Activated T-cell treated with anti-CD3 and anti-CD28 coated beads for 1 hour (primary cell): ENCODE measurements at places on chromosomes 13 and 19.

DNA sequence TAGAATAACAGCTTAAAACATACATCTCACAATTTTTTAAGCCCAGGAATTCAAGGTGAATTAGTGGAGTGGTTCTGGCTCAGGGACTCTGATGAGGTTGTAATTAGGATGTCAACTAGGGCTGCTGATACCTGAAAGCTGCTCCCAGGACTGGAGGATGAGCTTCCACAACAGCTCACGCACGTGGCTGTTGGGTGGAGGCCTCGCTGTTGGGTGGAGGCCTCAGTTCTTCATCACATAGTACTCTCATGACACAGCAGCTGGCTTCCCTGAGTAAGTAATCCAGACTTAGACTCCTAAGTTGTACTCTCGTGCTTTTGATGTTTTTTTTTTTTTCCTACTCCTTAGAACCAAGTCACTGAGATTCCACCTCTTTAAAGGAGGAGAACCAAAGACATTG lies 577.1 kb upstream of the PRR20A start:
- DNase-seq: no peak

DNA sequence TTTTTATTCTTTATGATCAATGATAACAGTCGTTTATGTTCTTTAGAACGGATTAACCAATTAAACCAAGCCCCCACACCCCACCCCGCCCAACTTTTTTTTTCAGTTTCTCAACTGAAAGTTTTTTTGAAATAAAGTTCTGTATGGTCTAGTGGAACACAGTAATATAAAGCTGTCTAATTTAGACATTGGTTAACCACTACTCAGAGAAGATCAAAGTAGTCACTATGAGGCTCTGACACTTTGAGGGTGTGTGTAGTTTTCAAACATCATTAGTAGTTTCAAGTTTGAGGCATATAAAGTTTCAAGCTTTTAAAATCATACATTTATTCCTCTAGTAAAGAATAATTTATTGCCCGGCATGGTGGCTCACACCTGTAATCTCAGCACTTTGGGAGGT lies 413.2 kb downstream of the EFNB2 start:
- DNase-seq: no peak

DNA sequence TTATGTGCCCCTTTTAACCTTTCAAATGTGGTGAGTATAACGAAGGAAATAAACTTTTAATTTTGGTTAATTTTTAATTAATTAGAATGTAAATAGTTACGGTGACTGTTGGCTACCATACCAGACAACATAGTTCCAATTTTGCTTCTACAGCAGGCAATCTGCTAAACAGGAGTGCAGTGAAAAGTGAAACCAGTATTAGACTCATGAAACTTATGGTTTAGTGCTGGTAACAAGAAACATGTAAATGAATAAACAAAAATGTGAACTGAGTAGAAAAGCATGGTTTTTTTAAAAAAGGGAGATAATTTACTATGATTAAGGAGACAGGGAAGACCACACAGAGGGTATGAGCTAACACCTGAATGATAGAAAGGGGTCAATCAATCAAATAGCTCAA lies 478.4 kb downstream of the PCDH9 start:
- no peak for DNase-seq

DNA sequence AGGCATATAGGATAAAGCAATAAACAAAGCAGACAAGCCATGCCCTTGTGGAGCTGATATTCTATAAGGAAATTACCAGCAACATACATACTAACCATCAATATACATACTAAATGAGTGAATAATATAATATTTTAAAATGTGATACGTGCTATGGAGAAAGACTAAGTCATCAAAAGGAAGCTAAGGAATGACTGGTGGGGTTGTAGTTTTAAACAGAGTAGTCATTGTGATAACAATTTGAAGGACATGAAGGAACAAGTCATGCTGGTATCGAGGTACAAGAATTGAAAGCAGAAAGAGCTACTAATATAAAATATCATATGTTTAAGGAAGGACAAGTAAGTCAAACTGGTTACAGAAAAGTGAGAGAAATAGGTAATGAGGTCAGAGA lies 894.9 kb upstream of the PCDH9 start:
- no peak for DNase-seq

GRCh38 chr13:36124236-36124822 lies 6.9 kb downstream of the DCLK1 start:
- no peak for DNase-seq

DNA sequence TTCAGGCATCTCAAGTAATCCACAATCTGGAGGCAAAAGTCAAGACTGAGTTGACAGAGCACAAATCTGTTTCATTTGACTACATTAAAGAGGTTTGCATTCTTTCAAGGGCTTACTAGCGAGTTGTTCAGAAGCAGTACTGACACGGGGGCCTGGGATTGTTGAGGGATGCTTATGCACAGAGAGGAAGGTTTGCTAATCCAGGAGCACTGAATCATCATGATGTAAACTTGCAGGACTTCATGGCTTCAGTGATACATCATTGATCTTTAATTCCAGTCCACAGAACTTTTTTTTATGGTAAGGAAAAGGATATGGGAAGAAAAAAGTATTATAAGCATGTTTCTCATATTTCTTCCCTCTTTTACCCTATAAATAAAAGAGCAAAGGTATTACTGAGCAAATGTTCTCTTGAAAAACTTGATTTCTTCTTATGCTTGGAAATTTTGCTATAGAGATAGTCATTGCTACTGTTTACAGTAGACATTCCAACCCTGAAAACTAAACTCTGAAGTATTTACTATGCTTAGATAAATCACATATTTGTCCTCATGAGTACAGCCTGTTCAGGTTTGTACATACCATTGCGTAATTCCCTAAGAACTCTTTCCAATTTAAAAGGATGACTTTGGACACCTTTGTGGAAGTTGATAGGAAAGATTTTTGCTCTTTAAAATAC lies 65.8 kb upstream of the KPNA3 start:
- no peak for DNase-seq

- DNase-seq: no peak
Observed at GRCh38 chr19:36837176-36837905, 846 bp downstream of the ZNF790 start.

DNA sequence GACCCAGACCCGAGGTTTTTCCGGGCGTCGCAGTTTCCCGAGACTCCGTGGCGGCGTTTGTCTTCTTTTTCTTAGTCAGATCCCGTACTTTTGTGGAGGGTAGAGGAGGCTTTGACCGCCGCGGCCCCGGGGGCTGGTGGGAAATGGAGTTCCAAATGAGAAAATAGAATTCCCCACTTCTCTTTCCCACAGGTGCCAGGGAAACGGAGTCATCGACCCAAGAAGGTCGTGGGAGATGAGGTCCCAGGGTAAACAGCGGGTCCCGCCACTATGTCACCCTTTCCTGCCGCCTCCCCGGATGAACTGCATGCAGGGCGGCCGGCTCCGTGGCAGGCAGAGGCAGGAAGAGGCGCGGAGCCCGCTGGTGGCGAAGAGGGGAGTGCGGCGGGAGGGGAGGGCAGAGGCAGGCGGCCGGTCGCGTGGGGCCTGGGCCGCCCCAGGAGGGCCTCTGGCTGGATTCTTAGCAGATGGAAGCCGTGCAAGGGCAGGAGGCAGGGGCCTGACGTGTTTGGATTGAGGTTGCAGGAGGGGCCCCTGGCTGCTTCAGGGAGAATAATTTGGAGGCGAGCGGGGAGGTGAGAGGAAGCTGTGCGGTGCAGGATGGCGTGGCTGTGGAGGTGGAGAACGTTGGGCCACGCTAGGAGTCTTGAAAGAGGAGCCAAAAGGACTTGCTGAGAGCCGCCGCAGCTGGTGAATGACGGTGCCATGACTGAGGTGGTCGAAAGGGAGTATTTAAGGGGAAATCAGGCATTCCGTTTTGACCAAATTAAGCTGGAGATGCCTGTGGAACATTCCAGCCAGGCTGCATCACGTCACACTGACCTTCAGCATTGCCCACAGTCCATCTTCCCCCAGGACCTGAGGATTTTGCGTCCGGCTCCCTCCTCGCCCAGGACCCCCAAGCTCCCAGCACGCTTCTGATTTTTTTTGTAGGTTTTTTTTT lies 11.7 kb downstream of the CYTH2 start:
- peak; percentile 51 for DNase-seq

DNA sequence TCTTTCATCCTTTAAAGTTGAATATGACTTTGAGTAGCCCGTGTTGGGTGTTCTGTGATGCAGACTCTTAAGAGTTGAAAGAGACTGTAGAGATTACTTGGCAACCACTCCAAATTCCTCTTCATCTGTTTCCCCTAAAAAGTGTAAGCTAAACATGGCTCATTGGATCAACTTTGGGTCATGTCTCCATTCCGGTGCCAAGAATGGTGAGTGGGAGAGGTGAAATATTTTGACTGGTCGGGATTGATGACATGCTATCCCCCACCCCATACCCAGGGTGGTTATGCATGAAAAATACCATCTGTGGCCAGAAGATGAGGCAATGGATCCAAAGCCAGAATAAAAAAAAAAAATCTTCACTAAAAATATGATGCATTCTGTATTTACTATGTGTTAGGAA lies 281.3 kb upstream of the SOX21 start:
- DNase-seq: no peak

DNA sequence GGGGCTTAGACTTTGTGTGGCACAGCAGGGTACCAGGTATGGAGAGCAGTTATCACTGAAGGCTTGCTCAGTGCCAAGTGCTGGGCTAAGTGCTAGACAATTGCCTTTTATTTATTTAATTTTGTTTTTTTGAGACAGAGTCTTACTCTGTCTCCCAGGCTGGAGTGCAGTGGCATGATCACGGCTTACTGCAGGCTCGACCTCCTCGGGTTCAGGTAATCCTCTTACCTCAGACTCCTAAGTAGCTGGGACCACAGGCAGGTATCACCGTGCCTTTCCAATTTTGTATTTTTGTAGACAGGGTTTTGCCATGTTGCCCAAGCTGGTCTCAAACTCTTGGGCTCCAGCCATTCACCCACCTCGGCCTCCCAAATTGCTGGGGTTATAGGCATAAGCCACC lies 256.9 kb downstream of the ZNF536 start:
- no peak for DNase-seq

- no peak for DNase-seq
Observed at GRCh38 chr13:52882785-52883184, 34.3 kb upstream of the PCDH8 start.
